ENCODE measurements at places on chromosomes 2 and 18.

DNA sequence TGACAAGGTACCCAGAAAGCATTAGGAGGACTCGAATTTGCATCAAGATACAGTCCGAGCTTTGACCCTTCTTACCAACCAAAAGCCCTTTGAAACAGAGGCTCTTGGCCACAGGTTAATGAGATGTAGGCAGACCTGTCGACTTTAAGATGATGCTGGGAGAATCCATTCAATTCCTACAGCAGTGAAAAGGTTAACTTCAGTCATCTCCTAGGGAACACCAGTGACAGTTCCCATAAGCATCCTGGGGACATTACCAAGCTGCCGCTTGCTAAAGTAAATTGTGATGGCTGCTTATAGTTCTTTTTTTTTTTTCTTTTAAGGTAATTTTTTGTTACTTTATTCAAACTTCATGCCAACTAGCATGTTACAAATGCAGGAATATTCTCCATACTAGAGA is 379.3 kb downstream of the SOX11 start:
- DNase-seq, result no peak

- peak; percentile 90 for DNase-seq
These were observed 41.4 kb downstream of the THUMPD2 start for GRCh38 chr2:39737661-39738060.

- DNase-seq, result no peak
These were observed 19.6 kb upstream of the NDUFV2 start for GRCh38 chr18:9082711-9083510.

DNA sequence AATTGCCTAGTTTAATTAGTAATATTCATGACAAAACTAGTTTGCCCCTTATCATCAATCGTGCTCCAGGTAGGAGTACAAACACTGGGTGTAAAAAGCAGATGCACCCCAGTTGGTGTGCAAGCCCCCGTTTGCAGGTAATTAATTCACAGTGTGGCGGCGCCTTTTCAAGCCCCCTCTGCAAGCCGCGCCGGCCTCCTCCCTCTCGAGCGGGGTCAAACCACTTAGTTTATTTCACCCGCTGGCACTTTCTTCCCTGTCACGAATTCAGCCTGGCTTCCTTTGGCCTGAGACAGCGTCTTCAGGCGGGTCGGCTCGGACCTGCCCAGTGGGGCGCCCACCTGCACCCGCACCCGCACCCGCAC is 64.7 kb upstream of the MAPRE2 start:
- DNase-seq, result no peak

DNA sequence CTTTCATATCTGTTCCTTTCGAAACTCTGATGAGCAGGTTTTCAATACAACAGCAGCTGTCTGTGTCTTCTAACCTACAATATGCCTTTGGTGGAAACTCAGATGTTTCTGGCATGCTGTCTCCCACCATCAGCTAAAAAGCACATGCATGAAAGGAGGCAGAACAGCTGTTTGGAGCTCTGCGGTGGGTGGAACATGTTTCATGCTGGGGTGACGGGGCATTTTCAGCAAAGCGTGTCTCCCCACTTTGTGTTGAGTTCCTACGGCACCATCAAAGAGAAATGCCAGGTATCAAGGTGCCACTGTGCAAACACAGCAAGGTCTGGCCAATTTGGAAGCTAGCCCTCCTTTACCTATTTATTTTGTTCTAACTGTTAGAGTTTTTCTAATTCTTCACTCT is 290.1 kb downstream of the CLIP4 start:
- DNase-seq, result no peak

GRCh38 chr2:9091811-9092210 is 88.3 kb upstream of the MBOAT2 start:
- DNase-seq, result peak; percentile 84

- no peak for DNase-seq
These were observed 5.5 kb downstream of the GCKR start for GRCh38 chr2:27502142-27502541.

- DNase-seq, result no peak
These were observed 135.8 kb upstream of the OSR1 start for GRCh38 chr2:19494241-19494640.

DNA sequence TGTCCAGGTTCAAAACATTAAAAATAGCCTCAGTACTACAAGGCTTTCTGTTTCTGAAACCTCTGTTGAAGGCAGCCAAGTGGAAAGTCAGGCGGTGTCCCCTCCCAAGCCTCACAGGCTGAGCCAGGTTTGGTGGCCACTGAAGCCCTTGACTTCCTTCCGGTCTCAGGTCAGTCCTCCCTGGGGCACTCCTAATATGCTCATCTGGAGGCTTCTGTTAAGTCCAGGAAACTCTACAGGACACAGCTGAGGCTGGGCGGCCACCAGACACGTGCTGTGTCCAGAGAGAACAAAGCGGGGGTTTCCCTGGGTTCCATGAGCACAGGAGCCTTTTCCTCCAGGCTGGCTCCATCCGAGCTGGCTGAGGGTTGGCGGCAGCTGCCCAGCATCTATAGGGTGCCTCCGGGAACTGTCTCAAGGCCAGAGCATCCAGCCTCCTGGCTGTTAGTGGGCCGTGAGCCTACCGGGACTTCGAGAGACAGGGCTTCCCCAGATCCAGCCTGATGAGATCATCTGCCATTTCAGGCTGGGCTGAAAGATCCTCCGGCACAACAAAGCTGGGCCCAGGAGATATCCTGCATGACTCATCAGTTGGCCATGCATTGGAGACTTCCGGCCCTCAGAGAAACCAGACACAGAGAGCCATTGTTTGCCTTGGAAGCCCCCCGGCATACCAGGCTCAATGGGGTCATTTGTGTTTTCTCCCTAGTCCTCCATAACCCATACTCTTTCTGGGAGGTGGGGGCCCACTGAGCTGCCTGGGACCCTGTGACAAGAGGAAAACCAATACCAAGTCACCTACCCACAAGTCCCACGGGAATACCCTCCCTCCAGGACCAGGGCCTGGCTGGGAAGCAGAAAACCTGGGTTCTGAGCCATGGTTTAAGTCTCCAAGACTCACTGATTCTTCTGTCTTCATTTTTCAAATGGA is 71.7 kb downstream of the HS1BP3 start:
- DNase-seq, result peak; percentile 100

GRCh38 chr18:55857409-55857808 is 269.4 kb upstream of the TCF4 start:
- DNase-seq, result no peak

DNA sequence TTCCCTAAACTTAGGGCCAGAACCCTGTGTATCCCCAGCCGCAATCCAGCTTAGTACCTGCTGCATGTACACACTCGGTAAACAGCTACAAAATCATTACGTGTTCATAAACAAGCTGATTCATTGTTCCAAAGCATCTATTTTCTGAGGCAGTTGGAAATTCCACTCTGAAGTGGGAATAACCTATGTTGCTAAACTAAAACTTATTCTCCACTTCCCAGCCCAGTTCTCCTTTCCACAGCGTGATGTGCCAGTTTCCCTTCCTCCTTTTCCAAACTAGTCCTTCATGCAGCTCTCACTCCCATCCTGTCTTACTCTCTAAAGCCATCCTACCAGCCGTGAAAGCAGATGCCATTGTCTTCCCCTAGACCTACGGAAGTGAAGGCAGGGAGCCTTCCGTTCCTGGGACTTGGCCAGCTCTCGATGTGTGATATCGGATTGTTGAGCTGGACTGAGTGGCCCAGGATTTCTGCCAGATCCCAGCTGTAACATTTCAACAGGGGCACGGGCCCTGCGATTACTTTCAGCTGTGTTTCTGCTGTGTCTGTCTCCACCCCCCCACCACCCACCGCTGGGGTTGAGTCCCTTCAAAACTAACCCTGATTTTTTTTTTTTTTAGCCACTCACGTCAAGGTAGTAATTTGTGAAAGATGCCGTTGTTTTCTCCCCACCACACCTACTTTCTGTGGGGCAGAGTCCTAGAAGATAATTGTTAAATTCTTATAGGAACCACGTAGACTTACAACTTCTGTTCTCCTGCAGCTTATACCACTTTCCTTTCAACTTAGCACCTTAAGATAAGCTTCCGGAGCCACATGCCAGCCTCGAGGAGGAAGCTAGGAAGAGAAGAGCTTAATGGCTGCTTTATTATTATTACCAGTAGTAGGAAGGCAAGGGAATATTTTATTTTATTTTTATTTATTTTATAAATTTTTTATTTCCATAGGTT is 100.9 kb downstream of the CRIM1 start:
- peak; percentile 80 for DNase-seq

- no peak for DNase-seq
These were observed 12.5 kb downstream of the ITM2C start for GRCh38 chr2:230877116-230877758.

DNA sequence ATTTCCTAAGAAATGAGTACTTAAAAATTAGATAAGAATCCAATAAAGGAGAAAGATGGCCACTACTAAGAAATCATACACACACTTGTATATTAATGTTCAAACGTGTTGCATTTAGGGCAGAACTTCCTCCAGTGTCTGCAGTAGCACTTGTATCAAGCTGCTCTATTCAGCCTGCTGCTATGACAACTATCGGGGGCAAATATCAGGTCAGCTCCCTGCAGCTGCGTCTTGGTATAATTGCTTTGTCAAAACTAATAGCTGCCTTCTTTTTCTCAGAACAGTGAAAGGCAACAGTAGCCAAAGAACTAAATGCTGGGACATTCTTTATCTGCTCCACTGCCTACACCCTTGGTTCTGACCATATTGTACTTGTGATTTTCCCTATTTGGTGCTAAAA is 300.7 kb downstream of the NOL4 start:
- no peak for DNase-seq

GRCh38 chr2:53646788-53647187 is 120.8 kb upstream of the CHAC2 start:
- no peak for DNase-seq

DNA sequence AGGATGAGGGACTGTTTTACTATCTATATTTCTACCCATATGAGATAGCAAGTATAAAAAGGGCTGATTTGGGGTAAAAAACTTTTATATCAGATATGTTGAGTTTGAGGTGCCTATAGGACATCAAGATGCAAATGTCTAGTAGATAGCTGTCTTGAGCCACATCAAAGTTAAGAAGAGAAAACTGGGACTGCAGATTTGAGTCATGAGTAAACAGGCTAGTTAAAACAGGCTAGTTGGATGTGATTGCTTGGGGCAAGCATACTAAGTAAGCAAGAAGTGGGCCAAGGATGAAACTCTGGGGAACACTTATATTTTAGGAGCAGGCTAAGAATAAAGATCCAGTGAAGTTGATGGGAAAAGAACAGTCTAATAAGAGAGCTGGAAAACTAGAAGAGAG is 2.8 kb upstream of the SCRN3 start:
- DNase-seq, result no peak

DNA sequence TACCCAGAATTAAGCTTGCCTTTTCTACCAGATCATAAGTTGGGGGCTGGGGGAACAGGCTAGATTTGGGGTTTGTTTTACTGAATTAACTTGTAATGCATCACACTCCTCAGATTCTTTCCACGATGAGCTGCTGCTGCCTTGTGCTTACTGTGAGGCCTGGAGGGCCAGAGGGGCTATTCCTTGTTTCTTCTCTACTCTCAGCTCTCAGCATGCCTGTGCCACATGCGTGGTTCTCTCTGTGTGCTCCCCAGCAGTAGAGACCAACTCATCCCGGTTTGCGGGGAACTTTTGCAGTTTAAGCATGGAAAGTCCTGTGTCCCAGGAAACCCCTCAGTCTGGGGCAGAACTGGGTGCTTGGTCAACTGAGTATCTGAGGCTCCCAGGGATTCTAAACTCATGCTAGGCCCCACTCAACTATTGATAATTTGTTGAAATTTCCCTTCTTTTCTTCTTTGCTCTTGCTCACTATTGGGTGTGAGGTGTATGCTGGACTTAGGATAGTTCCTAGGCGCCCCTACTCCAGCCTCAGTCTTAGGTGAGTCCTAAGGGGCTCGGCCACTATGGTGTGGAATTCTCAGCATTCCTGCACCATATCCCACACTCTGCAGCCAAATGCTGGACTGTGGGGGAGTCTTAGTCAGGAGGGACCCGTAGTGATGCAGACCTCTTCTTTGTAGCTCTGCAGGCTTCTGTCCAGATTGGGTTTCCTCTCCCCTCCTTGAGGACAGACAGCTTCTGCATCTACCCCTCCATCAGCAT is 63.1 kb downstream of the SRD5A2 start:
- DNase-seq, result no peak

DNA sequence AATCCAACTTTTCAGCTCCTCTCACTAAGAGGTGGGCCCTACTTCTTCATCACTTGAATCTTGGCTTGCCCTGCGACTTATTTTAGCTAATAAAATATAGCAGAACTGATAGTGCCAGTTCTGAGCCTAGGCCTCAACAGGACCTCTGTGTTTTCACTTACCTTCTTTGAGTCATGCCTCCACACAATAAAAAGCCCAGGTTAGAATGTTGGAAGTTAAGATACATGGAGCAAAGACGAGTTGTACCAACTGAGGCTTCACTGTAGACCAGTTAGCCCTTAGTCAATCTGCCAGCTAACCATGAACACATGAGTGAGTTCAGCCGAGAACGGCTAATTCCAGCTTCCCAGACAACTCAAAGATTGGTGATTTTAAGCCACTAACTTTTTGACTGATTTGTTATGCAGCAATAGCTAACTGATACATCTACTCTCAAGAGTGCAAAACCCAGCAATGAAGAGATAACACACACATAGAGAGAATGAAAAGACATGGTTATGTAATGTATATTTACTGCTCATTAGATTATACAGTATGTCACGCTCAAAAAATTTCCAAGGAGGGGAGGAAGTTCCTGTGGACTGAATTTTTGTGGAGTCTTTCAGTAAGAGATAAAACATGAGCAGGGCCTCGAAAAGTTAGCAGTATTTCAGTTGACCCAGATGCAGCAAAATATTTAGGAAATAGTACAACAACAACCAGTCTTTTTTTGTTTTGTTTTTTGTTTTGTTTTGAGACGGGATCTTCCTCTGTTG is 181.1 kb downstream of the MYCN start:
- no peak for DNase-seq

GRCh38 chr2:65032019-65032975 is 23.9 kb upstream of the CEP68 start:
- DNase-seq, result no peak

GRCh38 chr2:142824756-142825155 is 52.7 kb upstream of the KYNU start:
- peak; percentile 39 for DNase-seq

- no peak for DNase-seq
These were observed 46.5 kb downstream of the UNC50 start for GRCh38 chr2:98654699-98655495.

DNA sequence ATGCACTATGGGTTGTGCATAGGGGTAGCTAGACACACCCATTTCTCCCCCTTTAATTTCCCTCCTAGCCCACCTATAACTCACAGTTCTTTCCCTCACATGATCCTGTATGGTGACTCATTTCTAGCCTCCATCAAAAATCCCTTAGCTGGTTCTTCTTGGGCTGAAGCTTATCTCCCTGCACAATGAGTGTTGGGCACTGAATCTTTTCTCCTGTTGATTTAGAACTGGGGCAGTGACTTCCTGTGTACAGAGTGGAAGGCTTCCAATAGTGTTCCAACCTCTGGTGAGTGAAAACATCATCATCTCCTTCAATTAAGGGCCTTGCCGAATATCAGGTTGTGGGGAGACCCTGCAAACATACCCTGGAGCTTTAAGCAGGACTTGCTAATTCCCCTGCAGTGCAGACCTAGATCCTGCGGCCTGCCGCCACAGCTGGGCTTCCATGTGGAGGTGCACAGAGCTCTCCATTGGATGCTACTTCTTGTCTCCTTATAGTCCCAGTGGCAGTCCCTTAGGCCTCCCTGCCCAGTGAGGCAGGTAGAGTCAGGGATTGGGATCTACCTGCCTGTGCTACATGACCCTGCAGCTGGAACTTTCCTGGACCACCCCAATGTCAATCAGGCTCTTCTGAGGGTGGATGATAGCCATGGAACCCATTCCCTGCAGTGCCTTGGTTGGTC is 121.8 kb downstream of the PLB1 start:
- DNase-seq, result no peak

Data from fibroblast of skin of back (primary cell).